ENCODE measurements at places on chromosomes 4 and X.

DNA sequence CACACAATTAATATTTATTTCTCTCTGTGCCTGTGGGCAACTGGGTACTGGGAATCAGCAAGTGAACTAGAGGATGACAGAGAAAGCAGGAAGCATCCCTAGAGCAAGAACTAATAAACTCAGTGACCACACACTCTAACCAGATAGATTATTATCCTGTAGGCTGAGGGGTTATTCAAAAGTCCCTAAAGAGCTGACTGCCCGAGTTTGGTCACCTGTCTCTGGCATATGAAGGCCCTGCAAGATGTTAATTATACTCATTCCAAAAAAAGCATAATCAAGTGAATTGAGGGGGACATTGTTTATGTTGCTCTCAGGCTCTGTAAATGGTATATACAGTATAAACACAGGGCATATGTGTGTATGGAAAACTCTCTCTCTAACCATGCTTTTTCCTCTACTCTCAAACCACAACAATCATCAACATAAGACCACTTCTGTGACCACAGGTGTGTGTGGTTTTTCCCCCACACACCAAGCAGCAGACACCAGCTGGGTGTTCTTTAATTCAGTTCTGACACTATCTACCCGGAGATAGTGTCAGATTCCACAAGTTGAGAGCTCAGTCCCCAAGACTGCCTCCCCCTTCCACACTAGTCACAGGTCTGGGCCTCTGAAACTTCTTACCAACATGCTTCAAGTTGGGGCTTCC, 6.2 kb upstream of the HPSE start:
- no peak overlapping the region for H3K27ac ChIP-seq
- H3K4me1 ChIP-seq: no peaks in the 10 kb centered on the region
- DNase-seq: no peak
- H3K4me3 ChIP-seq: no peak overlapping the region

DNA sequence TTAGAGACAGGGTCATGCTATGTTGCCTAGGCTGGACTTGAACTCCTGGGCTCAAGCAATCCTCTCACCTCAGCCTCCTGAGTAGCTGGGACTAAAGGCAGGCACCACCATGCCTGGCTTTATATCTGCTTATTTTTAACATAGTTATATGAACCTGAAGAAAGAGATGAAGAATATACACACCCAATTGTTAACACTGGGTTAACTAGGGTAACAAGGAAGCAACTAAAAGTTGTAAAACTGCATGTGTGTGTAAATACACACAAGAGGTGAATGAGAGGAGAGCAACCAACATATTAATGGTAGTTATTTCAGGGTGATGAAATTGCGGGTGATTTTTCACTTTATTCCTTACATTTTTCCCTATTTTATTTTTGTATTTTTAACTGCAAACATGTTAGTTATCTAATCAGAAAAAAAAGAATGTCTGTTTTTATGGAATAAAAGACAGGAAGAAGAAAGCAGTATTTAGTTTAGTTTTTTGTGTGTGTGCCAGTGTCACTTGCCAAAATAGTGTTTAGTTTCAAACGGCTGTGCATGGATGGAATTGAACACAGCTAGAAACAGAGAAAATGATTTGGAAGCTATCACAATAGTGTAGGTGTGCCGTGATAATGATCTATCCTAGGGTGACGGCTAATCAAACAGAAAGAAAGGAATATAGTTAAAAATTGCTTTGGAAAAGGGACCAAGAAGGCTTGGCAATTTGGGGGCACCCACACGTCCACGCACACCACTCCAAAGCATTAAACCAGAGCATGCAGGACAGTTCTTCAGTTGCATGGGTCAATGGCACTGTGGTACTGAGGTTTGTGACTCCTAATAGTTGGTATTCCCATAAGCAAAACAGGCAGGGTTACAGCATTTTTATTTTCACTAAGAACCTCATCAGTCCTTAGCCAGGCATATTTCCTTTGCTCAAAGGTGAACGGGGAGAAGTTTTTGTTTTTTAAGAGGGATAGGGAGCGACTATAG, 89.1 kb upstream of the KLHL13 start:
- no peaks in the 10 kb centered on the region for H3K4me1 ChIP-seq
- H3K27ac ChIP-seq: no peak overlapping the region
- H3K36me3 ChIP-seq: no peaks in the 10 kb centered on the region
- no peaks in the 10 kb centered on the region for H3K27me3 ChIP-seq

- H3K36me3 ChIP-seq: no peaks in the 10 kb centered on the region
- no peak for DNase-seq
- no peak overlapping the region for H3K27ac ChIP-seq
- no peak overlapping the region for H3K4me3 ChIP-seq
These were observed 7.0 kb upstream of the ATP6AP2 start for GRCh38 chrX:40573763-40574162.

DNA sequence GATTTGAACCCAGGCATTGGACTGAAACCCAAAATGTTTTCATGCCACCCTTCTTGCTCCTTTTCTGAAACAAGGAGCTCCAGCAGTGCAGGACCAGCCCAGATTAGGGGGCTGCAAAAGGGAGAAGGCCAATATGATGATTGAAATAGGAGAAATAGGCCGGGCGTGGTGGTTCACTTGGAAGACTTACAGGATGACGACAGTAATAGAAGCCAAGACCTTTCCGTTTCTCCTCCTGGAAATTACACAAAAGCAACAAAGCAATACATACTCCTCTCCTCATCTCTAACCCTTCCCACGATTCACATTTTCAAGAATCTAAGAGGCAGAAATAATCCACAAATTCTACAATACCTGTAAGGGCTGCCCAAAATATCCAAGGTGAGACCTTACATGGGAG, 90.8 kb downstream of the ANAPC4 start:
- DNase-seq: no peak
- no peaks in the 10 kb centered on the region for H3K36me3 ChIP-seq
- no peak overlapping the region for H3K27ac ChIP-seq

DNA sequence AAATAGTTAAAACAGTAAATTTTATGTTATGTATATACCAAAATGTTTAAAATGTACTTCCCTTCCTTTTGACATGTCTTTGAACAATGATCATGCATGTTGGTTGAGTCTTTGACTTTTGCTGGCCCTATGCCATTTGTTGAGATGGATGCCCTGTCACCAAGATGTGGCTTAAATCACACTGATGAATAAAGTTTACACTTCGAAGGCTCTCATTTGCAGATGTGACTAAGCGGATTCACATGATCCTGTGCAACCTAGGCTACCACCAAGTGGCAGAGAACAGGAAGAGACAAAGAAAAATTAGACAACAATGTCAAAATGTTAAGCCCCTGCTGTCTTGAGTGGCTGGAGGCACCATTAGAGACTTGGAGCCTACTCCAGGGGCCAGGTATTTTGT, 139.9 kb downstream of the RAB28 start:
- H3K4me3 ChIP-seq: no peak overlapping the region
- H3K36me3 ChIP-seq: no peaks in the 10 kb centered on the region
- no peak overlapping the region for H3K27ac ChIP-seq
- no peak for DNase-seq
- H3K27me3 ChIP-seq: no peaks in the 10 kb centered on the region
- H3K4me1 ChIP-seq: no peaks in the 10 kb centered on the region

DNA sequence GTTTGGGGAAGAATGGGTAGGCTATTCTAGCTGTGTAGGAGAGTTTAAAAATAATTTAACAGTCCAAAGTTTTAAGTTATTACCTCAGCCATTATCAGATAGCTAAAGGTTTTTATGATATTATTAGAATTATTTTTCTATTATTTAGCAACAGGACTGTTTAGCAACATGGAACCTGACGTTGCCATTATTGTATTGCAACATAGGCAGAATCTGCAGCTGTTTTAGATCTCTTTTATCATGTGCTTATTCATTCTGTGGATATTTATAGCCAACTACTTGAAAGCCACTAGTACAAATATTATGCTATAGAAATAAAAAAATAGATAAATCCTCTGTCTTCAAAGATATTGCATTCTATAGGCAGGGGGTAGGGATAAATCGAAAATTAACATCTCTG, 382.0 kb upstream of the TRAM1L1 start:
- no peaks in the 10 kb centered on the region for H3K4me1 ChIP-seq
- no peak for DNase-seq
- H3K27me3 ChIP-seq: no peaks in the 10 kb centered on the region
- H3K36me3 ChIP-seq: no peaks in the 10 kb centered on the region

DNA sequence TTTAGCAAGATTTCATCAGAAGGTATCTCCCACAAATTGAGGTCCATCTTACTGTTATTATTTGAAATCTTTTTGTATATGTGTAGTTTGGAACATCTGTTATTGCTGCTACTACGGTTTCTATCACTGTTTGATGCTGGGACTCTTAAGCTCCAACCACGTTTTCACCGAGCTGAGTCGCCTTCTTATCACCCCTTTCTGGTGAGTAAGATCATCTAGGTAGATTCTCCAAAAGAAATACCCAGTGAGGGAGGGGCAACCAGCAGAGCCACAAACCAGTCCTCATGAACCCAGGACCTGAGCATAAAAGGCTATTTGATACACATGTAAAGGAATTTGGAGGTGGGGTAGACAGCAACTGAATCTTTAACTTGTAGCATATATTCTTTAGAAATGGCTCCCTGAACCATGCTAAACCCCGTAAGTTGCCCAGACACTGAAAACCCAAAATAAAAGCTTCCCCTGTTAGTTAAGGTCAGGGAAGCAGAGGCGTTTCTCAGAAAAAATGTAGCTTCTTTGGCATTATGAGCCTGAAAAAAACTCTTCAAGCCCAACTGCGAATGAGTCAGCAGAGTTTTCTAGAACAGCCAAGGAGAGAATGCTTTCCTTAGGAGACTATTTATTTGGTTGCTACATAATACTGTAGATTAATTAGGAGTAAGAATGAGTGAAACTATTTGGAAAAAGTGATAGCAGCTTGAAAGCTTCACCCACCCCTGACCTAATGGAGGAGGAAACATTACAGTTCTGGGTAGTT, 53.8 kb upstream of the ATXN3L start:
- peak overlapping the region; percentile 25 for H3K27ac ChIP-seq
- H3K4me1 ChIP-seq: no peaks in the 10 kb centered on the region
- no peak overlapping the region for H3K4me3 ChIP-seq
- H3K27me3 ChIP-seq: no peaks in the 10 kb centered on the region
- DNase-seq: no peak

DNA sequence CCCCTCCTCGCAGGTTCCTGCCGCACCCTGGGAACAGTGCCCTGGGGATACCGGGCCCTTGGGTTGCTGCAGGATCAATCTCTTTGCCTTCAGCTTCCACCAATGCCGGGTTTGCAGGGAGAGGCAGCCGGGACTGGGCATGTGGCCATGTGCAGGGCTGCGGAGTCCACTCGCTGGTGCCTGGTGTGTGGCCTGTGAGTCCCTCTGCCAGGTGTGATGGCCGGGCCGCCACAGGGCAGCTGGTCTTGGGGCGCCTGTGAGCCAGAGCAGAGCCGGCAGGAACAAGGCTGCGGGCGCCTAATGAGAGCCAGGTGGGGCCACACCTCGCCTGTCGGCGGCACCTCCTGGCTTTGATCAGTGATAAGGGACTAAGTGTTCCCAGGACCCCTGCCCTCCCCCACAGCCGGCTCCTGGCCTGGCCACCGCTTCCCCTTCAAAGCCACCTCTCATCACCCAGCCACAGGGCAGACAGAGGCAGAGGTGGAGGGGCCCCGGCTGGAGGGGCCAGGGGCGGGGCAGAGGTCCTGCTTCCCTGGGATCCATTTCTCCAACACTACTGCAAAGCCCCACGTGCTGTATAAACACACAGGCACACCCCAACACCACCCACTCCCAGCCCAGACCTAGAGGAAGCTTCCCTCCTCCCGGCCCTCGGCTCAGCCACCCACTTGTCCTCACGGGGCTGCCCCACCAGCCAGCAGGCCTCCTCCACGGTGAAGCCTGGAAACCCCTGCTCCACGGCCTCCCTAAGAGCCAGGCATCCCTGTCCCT, 132.7 kb downstream of the CPZ start:
- no peaks in the 10 kb centered on the region for H3K4me1 ChIP-seq
- H3K4me3 ChIP-seq: no peak overlapping the region
- DNase-seq: peak; percentile 36
- peaks cover 44% of the 10 kb centered on the region for H3K27me3 ChIP-seq
- H3K36me3 ChIP-seq: no peaks in the 10 kb centered on the region

DNA sequence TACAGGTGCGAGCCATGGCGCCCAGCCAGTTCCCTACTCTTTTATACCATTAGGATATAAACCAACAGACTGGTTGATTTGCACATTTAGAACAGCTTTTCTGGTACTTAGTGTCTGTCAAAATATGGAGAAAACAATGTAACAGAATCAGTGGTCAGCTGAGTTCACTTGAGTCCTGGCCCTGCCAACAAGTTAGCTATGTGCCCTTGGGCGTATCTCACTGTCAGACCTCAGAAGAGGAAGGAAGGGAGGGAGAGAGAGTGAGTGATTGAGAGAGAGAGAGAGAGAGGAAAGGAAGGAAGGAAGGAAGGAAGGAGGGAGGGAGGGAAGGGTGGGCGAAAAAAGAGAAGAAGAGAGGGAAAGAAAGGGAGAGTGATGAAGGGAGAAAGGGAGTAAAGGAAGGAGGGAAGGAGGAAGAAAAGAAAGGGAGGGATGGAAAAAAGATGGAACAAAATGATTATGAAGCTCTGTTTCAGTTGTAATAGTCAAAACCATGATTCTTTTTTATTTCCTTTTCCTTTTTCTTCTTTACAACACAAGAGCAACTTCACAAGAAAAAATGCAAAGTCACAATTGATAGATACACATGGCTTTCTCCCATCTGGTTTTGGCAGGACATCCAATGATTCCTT, 55.7 kb upstream of the PDGFRA start:
- no peaks in the 10 kb centered on the region for H3K4me1 ChIP-seq
- no peaks in the 10 kb centered on the region for H3K36me3 ChIP-seq
- H3K27ac ChIP-seq: no peak overlapping the region
- H3K27me3 ChIP-seq: no peaks in the 10 kb centered on the region

GRCh38 chr4:56653461-56654237, 27.4 kb downstream of the HOPX start:
- no peak overlapping the region for H3K27ac ChIP-seq
- H3K27me3 ChIP-seq: no peaks in the 10 kb centered on the region
- H3K4me1 ChIP-seq: no peaks in the 10 kb centered on the region
- no peaks in the 10 kb centered on the region for H3K36me3 ChIP-seq

DNA sequence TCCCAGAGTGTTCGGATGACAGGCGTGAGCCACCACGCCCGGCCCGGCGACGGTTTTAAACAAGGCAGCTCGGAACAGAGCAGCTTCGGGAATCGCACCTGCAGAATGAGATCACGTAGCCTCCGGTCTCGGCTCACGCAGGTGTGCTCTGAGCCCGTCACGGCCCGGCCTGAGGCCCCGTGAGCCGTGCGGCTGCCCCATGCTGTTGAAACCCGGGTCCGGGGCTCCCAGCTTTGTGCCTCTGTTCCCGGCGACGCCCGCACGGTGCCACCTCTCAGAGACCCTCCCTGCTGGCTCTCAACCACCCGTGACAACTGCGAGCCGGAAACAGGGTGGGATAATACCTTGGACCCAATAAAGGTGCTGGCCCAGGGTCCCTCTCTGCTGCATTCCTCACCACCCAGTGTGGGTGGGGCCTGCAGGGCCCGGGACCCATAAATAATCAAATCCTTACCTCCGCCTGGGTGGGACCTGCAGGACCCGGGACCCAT, 13.4 kb upstream of the PLCXD1 start:
- no peak overlapping the region for H3K27ac ChIP-seq
- DNase-seq: peak; percentile 3
- no peaks in the 10 kb centered on the region for H3K4me1 ChIP-seq

GRCh38 chr4:53579826-53580225, 11.5 kb downstream of the LNX1 start:
- no peak overlapping the region for H3K27ac ChIP-seq
- no peak for DNase-seq
- no peaks in the 10 kb centered on the region for H3K27me3 ChIP-seq

All from breast epithelium (tissue), 4 donors.